ENCODE measurements at places on chromosomes 5 and 9.

DNA sequence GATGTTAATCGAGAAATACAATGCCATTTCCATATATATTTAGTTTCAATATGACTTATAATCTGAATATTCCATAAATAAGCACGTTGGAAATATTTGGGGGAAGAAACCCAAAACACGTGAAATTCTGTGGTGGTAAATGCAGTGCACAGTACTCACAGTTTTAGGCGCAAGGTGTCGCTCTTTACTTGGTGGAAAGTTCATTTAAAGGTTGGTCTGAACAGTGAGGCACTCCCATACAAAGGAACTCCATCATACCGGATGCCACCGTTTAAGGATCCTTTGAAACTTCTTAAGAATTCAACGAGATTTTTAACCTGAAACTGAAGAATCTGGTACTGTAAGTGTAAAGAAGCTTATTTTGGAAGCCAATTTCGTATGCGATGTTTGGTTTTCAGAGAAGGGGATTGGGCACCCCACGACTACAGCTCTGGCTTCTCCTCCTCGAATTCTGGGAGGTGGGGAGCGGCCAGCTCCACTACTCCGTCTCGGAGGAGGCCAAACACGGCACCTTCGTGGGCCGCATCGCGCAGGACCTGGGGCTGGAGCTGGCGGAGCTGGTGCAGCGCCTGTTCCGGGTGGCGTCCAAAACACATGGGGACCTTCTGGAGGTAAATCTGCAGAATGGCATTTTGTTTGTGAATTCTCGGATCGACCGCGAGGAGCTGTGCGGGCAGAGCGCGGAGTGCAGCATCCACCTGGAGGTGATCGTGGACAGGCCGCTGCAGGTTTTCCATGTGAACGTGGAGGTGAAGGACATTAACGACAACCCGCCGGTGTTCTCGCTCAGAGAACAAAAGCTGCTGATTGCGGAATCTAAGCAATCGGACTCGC, at the start of gene PCDHA11:
Gene PCDHA11, plus strand, starts transcription at position 237 of the 834 bp plus-strand sequence. Its CDS starts 147 bp downstream, at position 384.
- no peak for DNase-seq

DNA sequence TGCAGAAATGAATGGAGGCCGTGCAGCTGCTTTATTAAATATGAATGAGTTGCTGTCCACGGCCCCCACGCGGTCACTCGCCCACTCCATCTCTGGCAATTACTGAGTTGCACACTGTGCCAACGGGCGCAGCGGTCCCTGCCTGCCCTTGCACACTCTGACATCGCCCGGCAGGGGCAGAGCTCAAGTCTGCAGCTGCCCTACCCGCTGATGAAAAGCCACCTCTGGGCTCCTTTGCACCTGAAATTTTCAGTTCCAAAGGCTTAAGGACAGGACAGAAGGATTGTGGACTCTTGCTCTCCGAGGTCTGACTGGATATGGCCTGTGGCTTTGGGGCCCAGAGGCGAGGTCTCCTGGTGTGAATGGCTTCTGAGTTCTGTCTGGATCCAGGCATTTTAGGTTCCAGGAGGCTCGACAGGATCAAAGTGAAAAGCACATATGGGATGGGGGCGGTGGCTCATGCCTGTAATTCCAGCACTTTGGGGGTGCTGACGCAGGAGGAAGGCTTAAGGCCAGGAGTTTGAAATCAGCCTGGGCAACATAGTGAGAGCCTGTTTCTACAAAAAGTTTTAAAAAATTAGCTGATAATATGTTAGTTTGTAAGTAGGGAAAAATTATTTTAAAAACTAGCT, 201.8 kb downstream of the PAX5 start:
- DNase-seq, result no peak

GRCh38 chr5:137129886-137130680, 369.0 kb downstream of the SPOCK1 start:
- no peak for DNase-seq

DNA sequence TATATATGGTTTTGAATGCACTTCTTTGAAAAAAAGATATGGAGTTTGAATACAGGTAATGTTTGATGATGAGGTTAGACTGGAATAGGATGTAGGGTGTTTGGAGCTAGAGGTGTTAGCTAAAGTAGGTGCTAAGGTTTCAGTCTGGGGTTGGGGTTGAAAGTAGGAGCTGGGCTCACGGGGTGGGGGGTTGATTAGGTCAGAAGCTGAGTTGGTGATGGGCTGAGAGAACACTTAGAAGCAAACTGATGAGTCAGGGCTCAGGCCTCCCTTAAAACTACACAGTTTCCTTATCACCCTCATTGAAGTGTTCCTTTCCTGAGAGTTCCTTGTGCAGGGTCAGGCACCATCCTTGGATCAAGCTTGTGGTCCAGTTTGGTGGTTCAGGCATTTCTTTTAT, 308.8 kb upstream of the ADAMTS16 start:
- no peak for DNase-seq

DNA sequence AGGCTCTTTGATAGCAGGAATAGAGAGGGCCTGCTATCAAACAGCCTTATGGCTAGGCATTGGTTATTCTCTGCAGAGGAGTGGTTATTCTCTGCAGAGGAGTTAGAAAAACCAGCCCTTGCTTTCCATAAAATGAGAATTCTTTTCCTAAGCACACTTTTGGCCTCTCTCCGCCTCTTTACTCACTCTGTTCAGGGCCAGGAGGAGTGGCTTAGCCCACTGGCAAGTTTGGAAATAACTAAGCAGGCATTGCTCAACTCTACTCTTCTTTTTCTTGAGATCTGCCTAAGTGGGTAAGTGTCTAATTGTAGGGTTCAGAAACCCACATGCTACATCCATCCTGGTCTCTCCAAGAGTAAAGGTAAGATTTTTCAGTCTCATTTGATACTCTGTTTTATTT, 341.7 kb downstream of the KIAA0825 start:
- DNase-seq, result no peak

DNA sequence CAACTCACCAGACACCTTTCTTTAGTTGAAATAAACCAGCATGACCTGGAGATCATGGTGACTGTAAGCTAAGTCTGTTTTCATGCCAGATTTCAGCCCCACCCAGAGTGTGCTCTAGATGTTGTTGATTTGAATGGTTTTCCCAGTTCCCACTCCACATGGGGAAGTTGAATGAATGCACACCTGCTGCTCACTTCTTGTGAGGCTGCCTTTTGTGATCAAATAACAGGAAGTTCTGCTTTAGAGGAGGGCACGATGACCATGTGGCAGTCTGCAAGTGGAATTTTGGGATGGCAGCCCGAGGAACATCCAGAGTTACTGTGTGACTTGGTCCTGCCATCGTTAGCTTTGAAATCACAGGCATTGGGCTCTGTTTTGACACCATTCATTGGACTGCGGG, 18.7 kb downstream of the SLC46A2 start:
- DNase-seq, result no peak

DNA sequence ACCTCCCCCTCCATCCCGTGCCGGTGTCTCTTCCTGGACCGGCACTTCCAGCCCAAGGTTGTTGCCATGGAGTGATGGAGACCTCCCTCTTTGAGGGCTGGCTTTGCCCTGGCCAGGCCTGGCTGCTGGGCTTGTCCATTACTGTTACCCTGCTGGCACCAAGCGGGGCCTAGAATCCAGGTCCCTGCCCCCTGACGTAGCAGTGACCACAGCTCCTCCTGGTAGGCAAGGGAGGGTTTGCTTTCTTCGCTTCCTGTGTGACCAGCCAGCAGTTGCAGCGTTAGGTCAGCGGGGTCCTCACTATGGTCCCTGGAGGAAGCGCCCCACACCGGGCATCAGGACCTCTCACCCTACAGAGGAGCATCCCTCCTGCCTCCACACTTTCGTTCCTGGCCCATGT, 146.7 kb upstream of the COL5A1 start:
- DNase-seq, result no peak

DNA sequence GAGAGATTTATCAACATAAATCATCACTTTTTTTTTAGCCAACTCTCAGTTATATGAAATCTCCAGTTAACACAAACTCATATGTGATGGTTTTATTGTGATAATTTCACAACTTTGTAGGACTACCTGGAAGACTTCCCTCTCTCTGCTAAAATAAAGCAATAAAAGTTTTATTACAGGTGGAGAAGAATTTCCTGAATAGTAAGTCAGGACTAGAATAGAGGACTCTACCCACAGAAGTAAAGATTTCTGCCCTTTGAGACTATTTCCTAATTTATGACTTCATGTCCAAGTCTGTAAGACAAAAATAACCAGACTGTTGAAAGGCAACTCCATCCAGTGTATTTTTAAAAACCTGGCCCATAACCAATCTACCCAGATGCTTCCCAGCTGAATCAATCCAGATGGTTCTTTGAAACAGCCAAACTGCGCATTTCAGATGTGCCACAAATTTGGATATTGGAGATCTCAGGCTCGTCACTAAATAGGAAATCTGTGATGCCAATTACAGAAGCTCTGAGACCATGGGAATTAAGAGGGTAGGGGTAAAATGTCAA, 234.0 kb upstream of the NMUR2 start:
- DNase-seq, result no peak

DNA sequence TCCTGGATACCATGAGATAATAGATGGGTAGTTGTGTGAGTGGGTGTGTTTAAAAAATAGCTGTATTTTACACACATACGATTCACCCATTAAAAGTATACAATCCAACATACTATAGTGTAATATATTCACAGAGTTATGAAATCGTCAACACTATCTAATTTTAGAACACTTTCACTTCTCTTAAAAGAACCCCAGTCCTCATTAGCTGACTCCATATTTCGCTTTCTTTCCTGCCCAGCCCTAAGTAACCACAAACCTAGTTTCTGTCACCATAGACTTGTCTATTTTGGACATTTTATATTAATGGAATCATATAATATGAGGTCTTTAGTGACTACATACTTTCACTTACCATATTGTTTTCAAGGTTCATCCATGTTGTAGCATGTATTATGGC, 63.8 kb upstream of the S1PR3 start:
- no peak for DNase-seq

- DNase-seq, result no peak
Measured at GRCh38 chr9:73531658-73532057, 380.0 kb downstream of the ANXA1 start.

DNA sequence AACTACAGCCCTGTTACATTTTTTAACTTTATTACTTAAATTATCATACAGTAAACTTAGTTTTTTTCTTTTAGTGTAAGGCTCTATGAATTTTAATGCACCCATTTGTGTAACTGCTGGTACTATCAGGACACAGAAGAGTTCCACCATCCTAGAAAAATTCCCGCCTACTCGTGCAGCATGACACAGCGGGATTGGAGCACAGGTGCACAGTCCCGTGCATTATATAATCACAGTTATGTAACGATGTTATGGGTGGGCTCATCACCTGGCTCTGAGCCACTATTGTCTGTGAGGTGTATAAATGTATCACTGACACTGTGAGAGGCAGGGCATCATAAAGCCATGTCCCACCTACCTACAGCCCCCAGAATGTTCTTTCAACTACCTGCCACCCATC, 80.7 kb downstream of the DRD1 start:
- DNase-seq, result no peak

DNA sequence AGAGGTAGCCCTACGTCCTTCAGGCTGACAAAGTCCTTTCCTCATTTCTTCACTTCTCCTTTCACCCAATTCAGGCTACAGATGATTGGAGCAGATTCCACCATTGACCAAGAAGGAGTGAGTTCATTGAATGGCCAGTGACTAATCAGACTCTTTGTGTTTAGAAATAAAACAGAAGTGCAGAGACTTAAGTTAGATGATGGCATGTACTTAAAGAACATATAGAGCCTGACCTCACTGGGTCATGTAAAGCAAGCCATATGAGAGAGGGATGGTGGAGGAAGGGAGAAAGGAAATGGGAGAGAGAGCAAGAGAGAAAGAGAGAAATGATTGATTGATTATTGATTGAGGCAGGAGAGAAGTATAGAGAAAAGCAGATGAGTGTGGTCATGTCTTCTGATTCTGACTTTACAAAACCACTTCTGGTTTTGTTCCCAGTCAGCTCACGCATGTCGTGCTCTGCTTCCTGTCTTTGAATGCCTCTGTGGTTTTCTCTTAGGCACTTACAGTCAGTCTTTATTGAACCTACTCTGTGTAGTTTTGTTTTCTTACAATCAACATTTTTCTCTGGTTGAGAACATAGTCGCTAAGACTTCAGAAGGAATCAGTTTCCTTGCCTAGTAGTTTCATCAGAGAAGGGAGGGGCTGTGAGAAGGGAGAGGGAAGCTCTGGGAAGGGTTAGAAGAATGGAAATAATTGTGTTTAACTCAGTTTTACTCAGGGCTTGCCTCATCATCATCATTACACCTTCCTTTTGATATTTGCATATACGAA, 149.2 kb upstream of the KLF9 start:
- no peak for DNase-seq

DNA sequence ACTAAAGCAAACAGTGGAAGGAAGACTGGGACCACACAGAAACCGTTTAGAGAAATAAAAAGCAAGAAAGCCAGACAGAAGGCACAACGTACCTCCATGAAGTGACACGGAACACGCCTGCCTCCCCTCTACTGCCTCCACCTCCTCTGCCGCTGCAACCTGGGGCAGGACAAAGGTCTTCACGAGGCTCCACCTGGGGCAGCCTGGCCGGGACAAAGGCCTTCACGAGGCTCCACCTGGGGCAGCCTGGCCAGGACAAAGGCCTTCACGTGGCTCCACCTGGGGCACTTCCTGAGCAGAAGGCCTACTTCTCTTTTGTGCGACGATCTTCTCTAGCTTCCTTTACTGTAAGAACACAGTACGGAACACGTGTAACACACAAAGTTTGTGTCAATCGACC, 11.7 kb downstream of the QSOX2 start:
- DNase-seq, result no peak

DNA sequence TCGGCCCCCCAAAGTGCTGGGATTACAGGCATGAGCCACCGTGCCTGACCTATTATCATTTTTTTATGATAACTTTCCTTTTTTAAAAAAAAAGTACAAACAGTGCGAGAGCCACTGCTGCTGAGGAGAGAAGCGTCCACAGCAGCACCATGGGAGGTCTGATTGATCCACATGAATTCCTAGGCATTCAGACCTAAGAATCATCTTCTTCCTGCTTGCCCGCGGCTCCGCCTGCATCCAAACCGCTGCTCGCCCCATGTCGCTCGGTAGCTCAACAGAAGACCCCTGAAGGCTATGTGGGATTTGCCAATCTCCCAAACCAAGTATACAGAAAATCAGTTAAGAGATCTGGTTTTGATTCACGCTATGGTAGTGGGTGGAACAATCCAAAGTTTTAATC, 102.0 kb downstream of the GABBR2 start:
- no peak for DNase-seq

DNA sequence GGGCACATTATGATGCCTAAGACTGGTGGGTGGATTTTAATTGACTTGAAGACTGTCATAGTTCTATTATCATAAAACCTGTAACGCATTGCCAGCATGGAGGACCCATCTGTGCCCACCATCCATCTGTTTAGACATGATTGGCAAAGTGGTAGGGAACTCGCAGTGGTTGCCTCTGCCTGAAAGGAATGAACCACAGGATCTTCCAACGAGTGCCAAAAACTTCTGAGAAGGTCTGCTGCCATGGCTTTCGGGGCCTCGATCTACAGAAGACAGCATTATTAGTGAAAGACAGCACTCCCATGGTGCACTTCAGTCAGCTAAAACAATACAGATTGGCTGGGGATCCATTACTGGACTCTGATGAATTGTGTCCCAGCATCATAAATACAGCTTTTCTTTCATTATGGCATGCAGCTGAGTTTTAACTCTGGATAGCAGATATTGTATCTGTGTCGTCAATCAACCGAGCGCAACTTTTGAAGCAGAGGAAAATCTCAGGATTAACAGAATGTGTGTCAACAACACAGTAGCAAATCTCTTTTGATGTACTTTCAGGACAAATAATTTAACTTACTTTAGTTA, 74.3 kb downstream of the ZDHHC21 start:
- no peak for DNase-seq

GRCh38 chr5:25448190-25448621, 803.4 kb upstream of the CDH10 start:
- DNase-seq, result no peak
